ENCODE measurements at places on chromosomes 7 and 10.

GRCh38 chr10:62306663-62307062 is 38.0 kb upstream of the RTKN2 start:
- DNase-seq: no peak

- DNase-seq: no peak
Measured at GRCh38 chr10:34157501-34157900, 657.6 kb downstream of the PARD3 start.

DNA sequence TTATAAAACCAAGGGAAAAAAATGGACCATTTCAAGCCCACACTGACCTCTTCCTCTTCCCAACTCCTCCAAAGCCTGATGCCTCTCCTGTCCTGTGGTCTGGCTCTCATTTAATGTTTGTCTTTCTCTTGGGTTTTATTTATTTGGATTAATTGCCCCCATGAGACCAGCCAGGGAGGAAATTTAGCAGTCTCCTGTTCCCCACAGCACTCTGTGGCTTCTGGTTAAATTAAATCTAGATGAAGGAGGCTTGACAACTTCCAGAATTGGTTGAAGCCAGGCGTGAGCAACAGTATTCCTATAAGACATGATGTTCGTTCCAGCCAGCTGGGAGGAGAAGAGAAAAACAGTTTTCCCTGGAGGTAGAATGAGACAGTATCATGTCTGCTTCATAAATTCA is 15.1 kb upstream of the PRLHR start:
- no peak for DNase-seq

GRCh38 chr7:128767475-128768110 is 8.0 kb downstream of the OPN1SW start:
- no peak for DNase-seq

DNA sequence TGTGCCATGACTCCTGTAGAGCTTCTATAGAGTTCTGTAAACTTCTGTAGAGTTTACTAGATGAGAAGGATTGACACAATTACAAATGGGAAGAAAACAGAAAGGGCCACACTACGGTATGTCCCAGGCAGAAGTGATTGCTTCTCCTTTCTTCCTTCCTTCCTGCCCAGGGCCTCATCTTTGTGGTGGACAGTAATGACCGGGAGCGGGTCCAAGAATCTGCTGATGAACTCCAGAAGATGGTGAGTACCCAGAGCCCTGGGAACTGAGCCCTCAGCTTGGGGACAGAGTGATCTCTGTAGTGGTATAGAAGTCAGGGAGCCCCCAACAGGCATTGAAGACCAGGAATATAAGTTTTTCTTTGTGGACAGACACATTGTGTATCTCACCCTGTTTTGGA is 1.7 kb downstream of the ARF5 start:
- no peak for DNase-seq

- no peak for DNase-seq
Measured at GRCh38 chr10:72561745-72562166, 64.1 kb downstream of the MICU1 start.

- no peak for DNase-seq
Measured at GRCh38 chr10:62153191-62153590, 115.5 kb downstream of the RTKN2 start.

DNA sequence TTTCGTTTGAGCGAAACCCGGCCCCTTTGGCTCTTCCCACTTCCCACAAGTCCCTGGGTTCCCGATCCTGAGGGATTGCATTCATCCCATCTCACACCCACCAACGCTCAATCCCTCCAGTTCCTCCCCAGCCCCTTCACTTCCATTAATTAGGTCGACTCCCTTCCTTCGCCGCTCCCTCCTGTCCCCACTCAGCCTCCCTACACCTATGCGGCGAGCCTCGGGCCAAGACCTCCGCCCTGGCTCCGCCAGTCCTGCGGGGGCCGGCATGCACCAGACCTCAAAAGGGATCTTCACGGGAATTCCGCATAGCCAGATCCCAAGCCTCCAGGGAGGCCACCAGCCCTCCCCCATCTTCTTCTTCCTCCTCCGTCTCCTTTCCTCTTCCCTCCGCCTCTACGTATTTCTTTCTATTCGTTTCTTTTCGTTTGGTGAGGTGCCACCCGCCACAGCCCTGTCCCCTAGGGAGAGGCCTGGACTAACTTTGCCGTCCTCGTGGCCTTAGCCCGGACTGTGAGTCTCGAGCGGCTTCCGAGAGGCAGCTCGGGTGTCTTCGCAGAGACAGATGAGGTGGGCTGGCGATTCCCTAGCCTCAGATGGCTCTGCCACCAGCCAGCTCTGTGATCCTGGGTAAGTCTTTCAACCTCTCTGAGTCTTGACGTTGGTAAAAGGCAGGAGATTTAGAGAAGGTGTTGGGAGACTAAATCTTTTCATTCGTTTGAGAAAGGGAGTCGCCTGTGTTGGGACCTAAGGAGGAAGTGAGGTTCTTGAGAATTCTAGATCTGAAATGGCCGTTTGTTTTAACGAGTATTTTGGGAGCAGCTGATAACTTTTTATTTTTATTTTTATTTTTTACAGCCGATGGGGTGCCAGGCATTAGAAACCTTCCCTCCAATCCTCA is 8.1 kb upstream of the LBX1 start:
- DNase-seq: no peak

- peak; percentile 43 for DNase-seq
Measured at GRCh38 chr7:14691597-14692203, 210.9 kb downstream of the DGKB start.

DNA sequence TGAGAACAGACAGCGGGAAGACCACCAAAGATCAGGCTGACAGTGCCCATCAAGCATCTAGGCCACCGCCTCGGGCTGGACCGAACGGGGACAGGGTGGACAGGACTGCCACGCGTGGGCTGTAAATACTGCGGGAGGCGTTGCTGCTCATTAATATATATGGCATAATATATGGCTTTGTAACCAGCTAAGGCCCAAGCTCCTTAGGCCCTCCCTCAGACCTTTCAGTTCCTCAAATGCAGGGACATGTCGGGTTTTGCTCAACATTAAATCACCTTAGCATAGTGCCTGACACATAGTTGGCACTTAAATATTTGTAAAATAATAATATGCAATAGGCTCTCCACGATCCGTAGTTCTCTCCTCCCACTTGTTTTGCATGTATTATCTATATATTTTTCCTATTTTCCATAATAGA is 402 bp upstream of the TMEM168 start:
- no peak for DNase-seq

DNA sequence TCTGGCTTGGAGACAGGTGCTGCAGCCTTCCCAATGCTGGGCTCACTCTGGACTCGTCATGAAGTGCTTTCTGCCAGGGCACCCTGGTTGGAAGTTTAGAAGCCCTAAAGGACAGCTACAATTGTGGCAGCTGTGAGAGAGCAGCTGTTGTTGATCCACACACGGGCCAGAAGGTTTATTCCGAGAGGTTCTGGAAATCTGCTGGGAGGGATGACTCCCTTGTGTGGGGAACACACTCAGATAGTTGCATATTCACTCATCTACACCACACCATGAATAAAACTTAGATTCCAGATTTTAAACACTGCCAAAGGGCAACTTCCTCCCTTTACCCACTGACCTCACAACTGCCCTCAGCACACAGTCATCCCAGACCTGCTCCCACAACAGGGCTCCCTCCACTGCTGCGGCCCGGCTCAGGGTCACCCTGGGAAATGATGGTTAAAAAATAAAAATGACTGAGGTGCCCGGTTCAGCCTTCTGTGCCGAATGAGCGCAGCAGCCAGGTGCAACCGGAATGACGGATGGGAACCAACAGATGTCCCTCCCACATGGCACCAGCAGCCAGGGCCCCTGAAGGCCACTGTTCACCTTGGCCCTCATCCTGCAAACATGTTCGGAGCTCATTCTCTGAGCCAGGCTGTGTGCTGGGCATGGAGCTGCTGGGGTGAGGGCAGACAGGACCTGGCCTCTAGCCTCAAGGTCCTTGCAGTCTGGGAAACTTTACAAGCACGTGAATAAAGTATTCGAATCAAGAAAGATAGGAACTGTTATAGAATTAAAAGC is 40.2 kb downstream of the ASB13 start:
- DNase-seq: no peak

DNA sequence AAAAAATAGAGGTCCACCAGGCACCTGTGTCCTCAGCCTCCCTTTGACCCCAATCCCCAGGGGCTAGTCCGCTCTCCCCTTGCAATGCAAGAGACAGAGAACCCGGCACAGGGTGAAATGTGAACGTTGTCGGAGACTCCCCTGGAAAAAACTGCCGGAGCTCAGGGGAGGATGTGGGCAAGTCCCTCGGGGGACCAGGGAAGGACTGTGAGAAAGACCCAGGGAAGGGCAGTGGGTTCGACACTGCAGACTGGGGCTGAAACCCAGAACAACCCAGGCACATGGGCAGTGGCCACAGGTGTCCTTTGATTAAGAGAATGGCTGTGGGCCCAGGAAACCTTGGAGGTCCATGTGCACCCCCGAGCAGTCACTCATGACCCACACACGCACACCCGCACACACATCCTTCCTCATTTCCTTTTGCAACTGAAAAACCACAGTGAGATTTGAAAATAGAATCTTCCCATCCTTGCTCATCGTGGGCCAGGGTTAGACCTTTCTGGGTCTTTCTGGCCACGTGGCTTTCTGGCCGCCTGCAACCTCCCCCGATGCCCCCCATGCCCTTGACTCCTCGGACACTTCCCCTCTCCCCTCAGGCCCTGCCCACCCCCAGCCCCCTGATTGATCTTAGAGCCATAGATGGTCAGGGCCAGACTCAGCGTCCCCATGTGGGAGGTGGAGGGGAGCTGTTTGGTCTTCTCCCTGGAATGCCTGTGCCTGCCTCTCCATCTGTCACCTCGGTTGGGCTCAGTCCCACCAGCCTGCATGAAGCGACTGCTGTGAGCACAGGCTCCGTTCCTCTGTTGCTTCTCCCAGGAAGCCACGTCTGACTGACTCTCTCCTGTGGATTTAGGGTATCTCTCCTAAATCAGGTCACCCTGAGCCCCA is 7.9 kb downstream of the LAT2 start:
- DNase-seq: no peak

- peak; percentile 71 for DNase-seq
Measured at GRCh38 chr10:126242397-126243260, 145.6 kb downstream of the ADAM12 start.

DNA sequence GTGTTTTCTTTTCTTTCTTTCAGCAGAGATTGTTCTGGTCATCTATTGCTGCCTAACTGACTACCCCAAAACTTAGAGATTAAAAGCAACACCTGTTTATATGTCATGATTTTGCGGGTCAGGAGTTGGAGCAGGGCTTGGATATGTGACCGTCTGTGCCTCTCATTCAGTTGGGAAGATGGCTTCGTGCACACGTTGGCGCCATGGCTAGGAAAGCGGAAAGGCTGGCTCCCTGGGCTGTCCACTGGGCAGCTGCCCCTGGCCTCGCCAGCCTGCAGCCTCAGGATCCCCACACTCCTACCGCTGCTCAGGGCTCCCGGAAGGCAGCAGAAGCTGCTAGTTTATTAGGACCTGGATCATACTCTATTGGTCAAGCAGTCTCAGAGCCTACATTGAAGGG is 638.1 kb upstream of the FOXK1 start:
- no peak for DNase-seq

DNA sequence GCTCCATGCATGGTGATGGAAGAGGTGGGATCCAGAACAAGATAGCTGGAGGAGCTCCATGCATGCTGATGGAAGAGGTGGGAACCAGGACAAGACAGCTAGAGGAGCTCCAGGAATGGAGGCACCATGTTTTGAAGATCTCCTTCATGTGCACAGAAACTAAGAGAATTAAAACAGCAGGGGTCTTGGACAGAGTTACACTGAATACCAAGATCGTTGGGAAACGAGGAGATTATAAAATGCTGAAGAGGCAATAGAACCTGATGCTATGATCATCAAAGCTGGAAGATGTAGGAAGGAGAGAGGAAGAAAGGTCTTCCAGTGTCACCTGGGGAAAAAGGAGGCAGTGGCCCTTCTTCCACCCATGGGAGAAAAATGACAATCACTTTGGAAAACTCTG is 193.6 kb upstream of the PFKP start:
- no peak for DNase-seq
